ENCODE measurements at places on chromosomes 2 and 18. TPM values are rescaled to one million over a fixed set of nuclear protein-coding genes. Genes with fewer than 3 reads are reported as not detected.

DNA sequence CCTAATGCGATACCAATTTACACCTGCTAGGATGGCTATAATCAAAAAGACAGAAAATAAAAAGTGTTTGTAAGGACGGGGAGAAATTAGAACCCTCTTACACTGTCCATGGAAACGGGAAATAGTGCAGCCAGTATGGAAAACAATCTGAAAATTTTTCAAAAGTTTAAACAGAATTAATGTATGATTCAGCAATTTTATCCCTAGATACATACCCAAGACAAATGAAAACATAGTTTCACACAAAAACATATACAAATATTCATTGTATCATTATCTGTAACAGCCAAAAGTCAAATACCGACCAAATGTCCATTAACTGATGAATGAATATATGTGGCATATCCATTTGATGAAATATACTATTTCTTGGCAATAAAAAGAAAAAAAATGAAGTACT is 313.5 kb upstream of the GYPC start:
- DNase-seq: no peak
- no peaks in the 10 kb centered on the region for H3K36me3 ChIP-seq
- no peaks in the 10 kb centered on the region for H3K4me1 ChIP-seq

DNA sequence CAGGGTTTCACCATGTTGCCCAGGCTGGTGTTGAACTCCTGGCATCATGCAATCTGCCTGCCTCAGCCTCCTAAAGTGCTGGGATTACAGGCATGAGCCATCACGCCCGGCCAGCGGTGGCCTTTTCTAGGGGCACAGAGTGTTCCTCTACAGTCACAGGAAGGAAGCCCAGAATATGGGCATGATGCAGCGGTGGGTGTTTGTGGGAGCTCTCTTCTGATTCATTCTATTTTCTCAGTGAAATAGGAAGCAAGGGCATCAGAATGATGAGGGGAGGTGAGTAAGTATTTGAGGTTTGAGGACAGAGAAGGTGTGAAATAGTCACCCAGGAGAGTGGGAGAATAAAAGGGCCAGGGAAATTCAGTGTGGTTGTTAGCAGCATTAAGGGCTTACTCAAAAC is 70.3 kb upstream of the PSME4 start:
- H3K36me3 ChIP-seq: no peaks in the 10 kb centered on the region
- peak; percentile 75 for DNase-seq
- no peak overlapping the region for H3K4me3 ChIP-seq
- H3K4me1 ChIP-seq: no peaks in the 10 kb centered on the region
- H3K27ac ChIP-seq: no peak overlapping the region

- no peak overlapping the region for H3K4me3 ChIP-seq
- DNase-seq: no peak
- no peak overlapping the region for H3K27ac ChIP-seq
- H3K36me3 ChIP-seq: no peaks in the 10 kb centered on the region
These were observed 44.9 kb upstream of the SNTG2 start for GRCh38 chr2:905833-906140.

- H3K27ac ChIP-seq: no peak overlapping the region
- no peaks in the 10 kb centered on the region for H3K4me1 ChIP-seq
- no peaks in the 10 kb centered on the region for H3K36me3 ChIP-seq
- no peak for DNase-seq
- no peaks in the 10 kb centered on the region for H3K27me3 ChIP-seq
These were observed 26.6 kb upstream of the TCF7L1 start for GRCh38 chr2:85106489-85107180.

- peak within 1 kb of the TSS; percentile 100 for H3K27ac ChIP-seq
- peak; percentile 99 for DNase-seq
- peaks cover 53% of the 10 kb centered on the region for H3K4me1 ChIP-seq
- H3K27me3 ChIP-seq: no peaks in the 10 kb centered on the region
- H3K36me3 ChIP-seq: no peaks in the 10 kb centered on the region
These were observed at the start of gene MPPE1 for GRCh38 chr18:11908182-11909060. Gene MPPE1 (minus strand): TSS chr18:11908317. CDS start chr18:11897264, 11,053 bp downstream.

GRCh38 chr2:232873909-232874641 is 4.0 kb downstream of the SNORC start:
- H3K4me1 ChIP-seq: no peaks in the 10 kb centered on the region
- no peak for DNase-seq
- H3K27me3 ChIP-seq: peaks cover 19% of the 10 kb centered on the region
- no peaks in the 10 kb centered on the region for H3K36me3 ChIP-seq
- H3K4me3 ChIP-seq: no peak overlapping the region
- no peak overlapping the region for H3K27ac ChIP-seq

DNA sequence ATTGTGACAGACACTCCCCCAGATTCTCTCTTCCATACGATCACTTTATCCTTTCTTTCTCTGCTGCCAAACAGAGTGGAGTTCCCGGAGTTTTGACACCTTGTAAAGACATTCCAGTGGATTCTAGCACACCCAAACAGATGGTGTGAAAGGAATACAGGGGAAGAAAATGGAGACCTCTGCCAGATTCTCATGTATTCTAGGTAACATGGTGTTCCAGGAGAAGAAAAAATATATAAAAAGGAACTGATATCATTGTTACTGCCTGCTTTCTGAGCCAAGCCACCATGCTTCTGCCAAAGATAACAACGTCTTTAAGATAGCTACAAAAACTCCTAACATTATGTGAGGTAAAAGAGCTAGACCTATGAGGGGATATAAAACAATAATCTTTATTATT is 136.5 kb downstream of the TXNL1 start:
- no peak for DNase-seq
- no peaks in the 10 kb centered on the region for H3K27me3 ChIP-seq
- no peaks in the 10 kb centered on the region for H3K36me3 ChIP-seq
- H3K27ac ChIP-seq: no peak overlapping the region
- H3K4me3 ChIP-seq: no peak overlapping the region

Gene DHRS9
- 10.9 TPM for total RNA-seq
